ENCODE measurements at places on chromosomes 7 and 10. TPM values are rescaled to one million over a fixed set of nuclear protein-coding genes. Genes with fewer than 3 reads are reported as not detected.

Gene DGKB
- total RNA-seq = not detected

Gene MKX
- not detected for total RNA-seq

Gene PLCE1
- total RNA-seq = 0.04 TPM

Gene CYP26C1
- total RNA-seq = 0.12 TPM

Gene TBXAS1
- total RNA-seq = 5.8 TPM

Gene RPEL1
- not detected for total RNA-seq

Gene DENND2A
- total RNA-seq = not detected

Gene GCK
- total RNA-seq = 0.80 TPM

Gene MMD2
- not detected for total RNA-seq
